ENCODE measurements at places on chromosomes 13 and 19.

DNA sequence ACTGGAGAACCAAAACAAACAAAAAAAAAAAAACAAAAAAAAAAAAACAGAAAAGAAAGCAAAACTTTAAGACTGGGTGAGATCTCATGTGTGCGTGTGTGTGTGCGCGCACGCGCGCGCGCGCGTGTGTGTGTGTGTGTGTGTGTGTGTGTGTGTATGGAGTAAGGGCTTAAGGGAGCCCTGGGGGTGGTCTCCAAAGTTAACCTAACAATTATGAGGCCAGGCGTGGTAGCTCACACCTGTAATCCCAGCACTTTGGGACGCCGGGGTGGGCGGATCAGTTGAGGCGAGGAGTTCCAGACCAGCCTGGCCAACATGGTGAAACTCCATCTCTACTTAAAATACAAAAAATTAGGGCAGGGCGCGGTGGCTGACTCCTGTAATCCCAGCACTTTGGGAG, 46.7 kb downstream of the CYP4F22 start:
- DNase-seq: no peak

GRCh38 chr19:34879563-34879962, 47.1 kb upstream of the ZNF30 start:
- DNase-seq: no peak

GRCh38 chr19:4267101-4267900, 11.8 kb upstream of the SHD start:
- peak; percentile 70 for DNase-seq

DNA sequence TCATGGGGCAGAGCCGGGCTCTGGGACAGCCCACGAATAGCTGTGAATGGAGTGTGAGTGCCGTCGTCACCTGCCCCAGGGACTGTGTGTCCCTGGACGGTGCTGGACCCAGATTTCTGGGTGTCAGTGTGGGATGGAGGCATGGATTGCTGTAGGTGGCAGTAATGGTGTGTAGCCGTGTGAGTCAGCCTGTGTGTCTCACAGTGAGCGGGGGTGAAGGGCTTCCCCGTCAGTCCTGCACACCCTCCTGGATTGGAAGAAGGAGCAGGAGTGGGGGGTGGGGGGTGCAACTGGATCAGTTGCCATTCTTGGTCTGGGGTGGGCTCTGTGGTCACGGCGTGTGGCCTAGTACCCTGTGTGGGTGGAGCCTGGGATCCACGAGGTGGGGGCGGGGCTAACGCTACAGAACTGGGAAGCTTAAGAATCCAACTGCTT, 6.5 kb upstream of the LTBP4 start:
- DNase-seq: no peak

- no peak for DNase-seq
Observed at GRCh38 chr13:93172109-93172508, 54.5 kb upstream of the GPC6 start.

DNA sequence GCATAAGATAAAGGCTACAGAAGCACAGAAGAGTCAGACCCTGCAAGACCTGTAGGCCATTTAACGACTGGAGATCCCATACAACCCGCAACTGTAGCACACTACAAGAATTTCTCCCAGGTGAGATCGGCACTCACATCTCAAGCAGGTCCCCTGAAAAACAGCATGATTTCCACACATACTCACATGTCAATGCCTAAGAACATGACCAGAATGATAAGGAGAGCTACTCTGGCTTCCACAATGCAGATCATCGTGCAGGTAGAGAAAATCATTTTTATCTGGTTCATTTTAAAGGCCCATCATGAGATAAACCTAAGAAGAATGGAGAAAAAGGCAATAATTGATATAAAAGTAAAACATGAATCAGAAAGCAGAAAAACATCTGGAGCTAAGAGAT, 17.5 kb upstream of the PEG3 start:
- no peak for DNase-seq

DNA sequence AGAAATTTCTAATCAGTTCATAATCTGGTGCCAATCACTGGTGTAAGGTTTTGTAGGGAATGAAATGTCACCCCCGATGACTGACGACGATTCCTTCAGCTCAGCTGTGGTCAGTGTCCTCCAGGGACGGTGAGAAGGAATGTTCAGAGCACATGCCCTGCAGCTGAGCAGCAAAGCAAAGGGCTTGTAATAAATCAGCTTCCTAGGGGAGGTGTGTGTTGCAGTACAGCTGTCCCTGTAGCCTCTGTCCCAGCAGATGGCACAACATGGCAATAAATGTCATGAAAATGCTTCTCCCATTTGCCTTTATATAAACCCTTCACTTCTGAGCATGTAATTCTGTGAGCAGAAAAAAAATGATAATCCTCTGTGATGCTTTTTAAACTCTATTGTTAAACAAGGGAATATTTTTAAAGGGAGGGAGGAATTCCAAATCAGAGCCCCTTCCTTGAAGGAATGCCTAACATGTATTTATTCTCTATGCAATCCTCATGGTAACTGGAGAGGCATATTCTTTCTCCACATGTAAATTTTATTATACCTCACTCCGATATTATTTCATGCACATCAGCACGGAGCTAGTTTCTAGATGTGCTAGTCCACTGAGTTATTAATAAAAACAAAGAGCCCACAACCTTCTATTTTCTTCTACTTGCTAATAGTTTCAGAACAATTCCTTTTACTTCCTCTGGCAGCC, 102.5 kb downstream of the FAM216B start:
- DNase-seq: no peak

All from DND-41 (cell line).